ENCODE measurements at places on chromosomes 1 and 21.

- peak; percentile 83 for DNase-seq
These were observed 543 bp upstream of the EPHB2 start for GRCh38 chr1:22709891-22710700.

DNA sequence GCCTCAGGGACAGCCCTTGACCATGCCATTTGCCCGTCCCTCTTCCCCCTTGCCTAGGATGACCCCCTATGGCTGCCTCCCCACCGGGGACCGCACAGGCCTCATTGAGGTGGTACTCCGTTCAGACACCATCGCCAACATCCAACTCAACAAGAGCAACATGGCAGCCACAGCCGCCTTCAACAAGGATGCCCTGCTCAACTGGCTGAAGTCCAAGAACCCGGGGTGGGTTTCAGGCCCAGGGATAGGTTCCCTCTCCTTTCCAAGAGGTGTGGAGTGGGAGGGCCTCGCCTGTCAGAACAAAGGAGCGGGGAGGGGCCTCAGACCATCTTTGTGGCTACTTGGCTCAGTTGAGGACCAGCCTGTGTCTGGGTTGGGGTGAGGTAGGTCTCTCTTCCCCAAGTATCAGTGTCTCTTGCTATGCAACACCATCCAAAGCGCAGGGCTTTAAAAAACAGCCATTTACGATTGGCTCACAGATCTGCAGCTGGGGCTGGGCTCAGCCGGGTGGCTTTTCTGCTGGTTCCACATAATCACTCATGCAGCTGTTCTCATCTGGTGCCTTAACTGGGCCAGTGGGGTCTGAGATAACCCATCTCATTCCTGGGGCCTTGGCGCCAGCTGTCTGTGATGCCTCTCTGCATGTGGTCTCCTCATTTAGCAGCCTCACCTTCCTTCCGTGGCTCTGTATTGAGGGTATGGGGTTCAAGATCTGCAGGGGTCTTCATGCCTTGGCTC, 71.7 kb downstream of the PIK3CD start:
- DNase-seq: no peak

DNA sequence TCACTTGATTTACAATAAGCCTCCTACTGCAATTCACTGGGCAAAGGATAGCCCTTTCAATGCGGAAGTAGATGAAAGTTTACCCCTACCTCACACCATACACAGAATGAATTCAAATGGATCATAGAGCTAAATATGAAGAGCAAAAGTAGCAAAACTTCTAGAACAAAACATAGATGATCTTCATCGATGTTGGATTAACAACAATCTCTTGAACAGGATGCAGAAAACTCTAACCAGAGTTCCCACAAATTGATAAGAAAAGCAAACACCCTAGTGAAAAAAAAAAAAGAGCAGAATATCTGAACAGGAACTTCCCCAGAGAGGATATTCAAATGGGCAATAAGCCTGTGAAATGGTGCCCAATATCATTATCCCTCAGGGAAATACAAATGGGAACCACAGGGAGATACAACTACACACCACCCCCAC, 1.9 kb upstream of the UBASH3A start:
- DNase-seq: no peak

- no peak for DNase-seq
These were observed 304.0 kb downstream of the DUSP10 start for GRCh38 chr1:221437926-221438325.

DNA sequence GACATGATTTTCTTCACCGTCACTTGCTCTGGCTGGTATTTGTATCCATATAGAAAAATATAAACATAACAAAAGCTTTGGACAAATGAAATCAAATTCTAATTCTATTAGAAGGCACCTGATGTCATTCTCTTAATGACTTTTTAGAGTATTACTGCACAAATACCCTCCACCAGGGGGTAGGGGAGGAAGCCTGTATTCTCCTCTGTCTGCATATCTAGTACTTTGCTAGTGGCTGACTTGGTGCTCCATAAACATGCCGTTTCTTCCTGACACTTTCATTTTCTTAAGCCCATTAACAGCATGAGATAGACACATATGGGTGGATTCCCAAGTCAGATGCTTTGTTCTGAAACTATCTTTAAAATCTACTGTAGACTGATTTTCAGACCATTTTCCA, 20.6 kb upstream of the KCNJ15 start:
- DNase-seq: no peak

- no peak for DNase-seq
These were observed 1.1 kb downstream of the MRPS6 start for GRCh38 chr21:34074283-34075090.

GRCh38 chr1:208230668-208231529, 13.3 kb downstream of the PLXNA2 start:
- no peak for DNase-seq

DNA sequence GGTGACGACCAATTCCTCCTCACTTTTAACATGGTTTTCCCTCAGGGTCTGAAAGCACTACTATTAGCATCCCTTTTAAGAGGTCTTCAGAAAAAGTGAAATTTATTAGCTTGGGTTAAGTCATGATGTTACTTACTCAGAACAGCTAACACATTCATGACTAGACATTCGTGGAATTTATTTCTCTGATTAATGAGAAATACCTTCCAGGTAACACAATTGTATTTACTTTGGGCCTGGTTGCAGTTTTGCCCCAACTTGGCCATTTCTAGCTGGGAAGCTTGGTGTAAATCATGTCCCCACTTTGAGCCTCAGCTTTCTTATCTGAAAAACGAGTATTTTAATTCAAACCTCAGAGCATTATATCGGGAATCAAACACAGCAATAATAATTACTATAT, 119.2 kb upstream of the SPATA6 start:
- no peak for DNase-seq

DNA sequence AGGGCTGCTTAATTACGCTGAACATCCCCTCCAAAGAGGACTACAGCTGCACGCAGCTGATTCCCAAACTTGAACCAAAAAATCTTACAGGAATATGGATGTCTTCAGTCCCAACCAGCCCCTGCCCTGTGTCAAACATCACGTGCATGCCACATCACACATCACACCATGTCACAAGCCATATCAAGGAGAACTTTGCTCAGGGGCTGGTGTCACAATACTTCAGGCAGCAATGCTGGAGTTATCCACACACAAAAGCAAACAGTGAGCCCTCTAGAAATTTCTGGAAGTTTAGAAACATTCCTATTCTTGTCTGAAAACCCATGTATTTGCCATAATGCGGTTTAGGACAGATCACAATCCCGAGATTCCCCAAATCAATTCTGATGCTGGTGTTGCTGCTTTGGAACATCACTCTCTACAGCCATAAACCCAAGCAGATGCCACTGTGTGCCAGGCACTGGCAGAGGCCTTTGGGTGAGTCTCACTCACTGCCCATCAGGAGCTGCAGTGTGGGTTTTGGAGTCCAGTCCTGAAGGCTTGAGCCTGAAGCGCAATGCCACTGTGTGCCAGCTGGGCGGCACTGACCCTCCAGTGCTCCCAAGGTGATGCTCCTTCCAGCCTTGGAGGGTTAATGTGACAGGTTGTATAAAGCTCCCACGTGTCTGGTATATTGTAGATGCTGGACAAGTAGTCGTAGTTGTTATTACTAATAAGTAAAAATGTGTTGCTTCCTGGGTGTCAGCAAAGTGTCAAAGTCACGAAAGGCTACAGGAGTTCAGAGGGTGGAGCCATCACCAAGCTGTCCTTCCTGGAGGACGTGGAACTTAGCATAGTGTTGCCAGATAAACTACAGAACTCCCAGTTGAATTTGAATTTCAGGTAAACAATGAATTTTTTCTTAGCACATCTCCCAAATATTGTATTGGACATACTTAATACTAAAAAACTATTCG, 20.1 kb upstream of the EFNA1 start:
- no peak for DNase-seq

DNA sequence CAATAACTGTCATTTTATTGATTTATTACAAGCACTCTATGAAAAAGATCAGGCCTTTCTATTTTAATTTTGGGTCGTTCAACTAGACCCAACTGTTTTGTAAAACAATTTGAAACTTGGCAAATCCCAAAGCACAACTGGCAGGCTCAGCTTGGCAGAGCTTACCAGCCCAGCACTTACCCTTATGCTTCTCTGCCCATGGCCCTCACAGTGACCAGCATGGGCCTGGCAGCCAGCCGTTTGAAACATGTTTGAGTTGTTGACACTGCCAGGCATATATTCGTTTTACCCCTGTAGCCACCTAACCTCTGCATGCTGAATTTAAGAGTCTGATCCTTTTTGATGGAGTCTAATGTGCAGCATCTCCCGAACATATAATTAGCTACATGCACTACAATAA, 796.7 kb upstream of the ADGRL2 start:
- DNase-seq: peak; percentile 78

DNA sequence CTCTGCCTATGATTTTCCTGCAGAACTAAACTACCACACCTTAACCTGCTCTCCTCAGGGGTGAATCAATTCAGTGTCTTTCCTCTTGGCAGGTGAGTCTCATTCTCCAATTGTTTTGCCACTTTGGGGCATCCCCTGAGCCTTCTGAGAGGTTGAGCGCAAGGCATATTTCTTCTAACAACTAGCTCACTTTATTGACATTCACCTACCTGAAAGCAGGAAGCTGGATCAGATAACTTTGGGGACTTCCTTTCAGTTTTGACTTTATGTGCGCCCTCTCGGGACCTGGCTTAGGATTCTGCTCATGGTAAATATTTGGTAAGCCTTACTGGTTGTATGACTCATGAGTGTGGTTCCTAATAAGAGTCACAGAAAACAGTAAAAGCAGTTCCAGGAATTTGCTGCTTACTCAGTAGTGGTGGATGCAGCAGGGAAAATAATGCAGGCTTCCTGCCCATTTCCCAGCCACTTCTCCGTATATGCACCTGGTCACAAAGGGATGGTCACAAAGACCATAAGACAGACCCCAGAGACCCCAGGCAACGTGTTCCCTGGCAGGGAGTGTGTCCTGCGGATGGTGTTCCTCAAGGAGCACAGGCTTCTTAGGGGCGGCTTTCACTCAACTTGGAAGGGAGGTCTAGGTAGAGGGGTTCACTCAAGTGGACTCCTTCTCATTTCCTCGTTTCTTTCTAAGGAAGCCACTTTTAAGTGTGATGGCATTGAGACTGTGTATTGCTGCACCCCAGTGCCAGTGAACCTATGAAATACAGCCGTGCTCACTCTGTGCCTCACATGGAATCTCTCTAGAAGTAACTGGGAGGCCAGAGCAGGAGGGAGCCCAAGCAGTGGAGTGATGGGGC, 22.0 kb upstream of the BATF3 start:
- no peak for DNase-seq

DNA sequence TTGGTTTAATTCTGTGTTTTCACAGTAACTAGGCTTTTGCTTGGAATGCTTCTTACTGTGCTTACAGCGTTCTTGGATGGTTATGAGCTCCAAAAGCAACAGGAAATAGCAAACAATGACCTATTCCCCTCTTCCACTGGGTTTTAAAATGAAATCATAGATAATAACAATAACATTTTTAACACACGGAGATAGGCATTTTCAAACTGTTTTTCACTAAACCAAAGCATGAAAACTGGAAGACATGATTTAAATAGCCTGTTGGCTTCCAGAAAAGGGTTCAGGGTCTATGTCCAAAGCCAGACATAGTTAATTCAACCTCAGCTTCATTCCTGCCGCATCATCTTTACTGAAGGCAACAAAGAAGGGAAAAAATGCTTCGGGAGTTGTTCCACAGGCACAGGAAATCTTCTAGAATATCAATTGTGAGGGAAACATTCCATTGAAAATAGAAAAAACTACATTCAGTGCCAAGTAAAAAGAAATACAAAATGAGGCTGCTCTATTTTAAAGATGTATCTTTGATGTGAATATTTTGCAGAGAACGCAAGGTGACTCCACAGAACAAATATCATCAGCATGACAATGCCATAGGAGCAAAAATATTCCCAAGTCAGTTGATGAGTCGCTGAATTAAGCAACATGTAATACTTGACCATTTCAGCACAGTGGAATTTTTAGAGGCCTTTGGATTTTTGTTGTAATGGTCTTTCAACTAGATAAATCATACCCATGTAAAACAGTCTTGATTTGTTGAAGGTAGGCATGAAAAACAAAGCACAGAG, 80.7 kb downstream of the NID1 start:
- DNase-seq: no peak

All from NCI-H446 (cell line).